Stimulated activated CD8-positive, alpha-beta memory T cell treated with anti-CD3 and anti-CD28 coated beads, Interleukin-7, amount 100 ng/mL, for 48 hours (primary cell): ENCODE measurements at places on chromosomes 5 and 9.
A peak's percentile ranks its signal among the peaks of the same experiment; 100 is the strongest.

DNA sequence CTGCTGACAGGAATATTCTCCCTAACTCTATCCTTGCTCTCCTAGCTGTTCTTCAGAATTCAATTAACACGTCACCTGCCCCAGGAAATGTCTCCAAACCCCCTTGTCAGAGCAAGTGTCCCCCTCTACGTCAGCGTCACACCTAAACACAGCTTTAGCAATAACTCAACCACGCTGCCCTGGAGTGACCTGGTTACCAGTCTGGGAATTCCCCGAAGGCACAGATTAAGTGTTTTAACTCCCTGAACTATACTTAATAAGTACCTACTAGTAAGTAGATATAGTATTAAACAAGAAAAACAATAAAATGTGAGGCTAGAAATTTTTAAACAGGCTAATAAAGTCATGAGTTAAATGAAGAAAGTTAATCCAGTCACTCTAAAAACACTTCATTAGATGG, 78.4 kb downstream of the FANCC start:
- no peak for DNase-seq

GRCh38 chr9:126536841-126537465, 76.8 kb upstream of the LMX1B start:
- DNase-seq: no peak

GRCh38 chr9:96150324-96151227, 151.4 kb downstream of the HSD17B3 start:
- DNase-seq: peak; percentile 47

- no peak for DNase-seq
Measured at GRCh38 chr5:22249209-22249729, 603.9 kb downstream of the CDH12 start.

DNA sequence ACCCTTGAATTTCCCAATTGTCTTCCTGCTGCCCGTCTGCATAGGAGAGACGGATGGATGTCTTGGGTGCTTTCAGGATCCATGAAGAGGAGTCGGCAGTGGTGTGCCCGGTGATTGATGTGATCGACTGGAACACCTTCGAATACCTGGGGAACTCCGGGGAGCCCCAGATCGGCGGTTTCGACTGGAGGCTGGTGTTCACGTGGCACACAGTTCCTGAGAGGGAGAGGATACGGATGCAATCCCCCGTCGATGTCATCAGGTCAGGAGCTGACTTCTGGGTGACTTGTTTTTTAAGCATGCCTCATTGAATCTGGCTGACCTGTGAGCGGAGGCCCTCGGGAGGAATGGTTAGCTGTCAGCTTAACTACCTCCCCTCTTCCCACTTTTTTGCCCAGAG, 24.2 kb downstream of the GALNT12 start:
- DNase-seq: no peak

DNA sequence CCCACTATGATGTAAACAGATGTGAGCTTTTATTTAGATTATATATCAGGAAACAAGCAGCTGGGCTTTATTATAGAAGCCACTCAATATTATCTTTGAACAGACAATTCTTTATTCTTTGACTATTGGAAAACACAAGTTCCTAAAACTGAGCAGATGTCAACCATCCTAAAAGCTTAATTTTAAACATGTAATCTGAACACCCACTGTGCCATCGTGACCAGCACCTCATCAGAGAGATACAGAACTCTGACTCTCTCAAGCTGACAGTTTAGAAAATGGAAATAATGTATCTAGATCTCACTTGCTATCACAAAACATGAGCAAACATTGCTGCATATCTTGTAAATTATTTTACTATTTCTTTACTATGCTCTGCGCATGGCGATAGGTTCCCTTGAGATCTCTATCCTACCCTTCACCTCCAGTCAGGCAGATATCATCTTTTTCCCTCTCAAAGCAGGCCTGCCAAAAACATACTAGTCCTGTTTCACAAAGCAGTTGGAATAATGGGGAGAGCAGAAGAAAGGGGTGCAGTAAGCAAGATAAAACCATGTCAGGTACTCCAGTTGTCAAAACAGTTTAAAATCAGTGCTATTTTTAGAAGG, 151.0 kb downstream of the KIAA0825 start:
- no peak for DNase-seq

DNA sequence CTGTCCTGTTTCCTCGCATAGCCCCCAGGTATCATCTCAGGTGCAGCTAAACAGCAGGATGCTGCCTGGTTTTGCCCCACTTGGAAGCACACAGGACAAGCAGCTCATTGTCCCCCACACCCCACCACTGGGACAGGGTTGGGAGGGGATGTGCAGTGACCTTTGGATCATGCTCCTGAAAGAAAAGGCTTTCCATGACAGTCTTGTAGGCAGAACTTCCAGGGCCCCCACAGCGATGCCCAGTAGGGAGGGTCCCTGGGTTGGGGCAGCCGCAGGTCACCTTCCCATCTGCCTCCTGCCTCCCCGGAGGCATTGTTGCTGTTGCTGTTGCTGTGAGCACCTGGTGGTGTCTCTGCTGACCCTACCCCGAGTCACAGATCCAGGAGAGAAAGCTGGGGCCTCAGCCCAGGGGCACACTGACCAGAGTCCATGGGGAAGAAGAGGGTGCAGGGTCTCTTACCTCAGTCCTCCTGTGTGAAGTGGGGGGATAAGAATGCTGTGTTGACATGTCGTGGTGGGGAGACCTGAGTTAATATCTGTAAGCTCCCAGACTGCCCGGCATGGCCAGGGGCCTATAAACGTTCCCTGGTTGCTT, 8.5 kb downstream of the CEP72 start:
- no peak for DNase-seq

- DNase-seq: peak; percentile 93
Measured at GRCh38 chr5:181191526-181192336, 13.3 kb downstream of the TRIM7 start.

- DNase-seq: no peak
Measured at GRCh38 chr9:128061275-128061960, 5.7 kb downstream of the NAIF1 start.

- no peak for DNase-seq
Measured at GRCh38 chr5:162091336-162091735, 23.8 kb downstream of the GABRG2 start.

DNA sequence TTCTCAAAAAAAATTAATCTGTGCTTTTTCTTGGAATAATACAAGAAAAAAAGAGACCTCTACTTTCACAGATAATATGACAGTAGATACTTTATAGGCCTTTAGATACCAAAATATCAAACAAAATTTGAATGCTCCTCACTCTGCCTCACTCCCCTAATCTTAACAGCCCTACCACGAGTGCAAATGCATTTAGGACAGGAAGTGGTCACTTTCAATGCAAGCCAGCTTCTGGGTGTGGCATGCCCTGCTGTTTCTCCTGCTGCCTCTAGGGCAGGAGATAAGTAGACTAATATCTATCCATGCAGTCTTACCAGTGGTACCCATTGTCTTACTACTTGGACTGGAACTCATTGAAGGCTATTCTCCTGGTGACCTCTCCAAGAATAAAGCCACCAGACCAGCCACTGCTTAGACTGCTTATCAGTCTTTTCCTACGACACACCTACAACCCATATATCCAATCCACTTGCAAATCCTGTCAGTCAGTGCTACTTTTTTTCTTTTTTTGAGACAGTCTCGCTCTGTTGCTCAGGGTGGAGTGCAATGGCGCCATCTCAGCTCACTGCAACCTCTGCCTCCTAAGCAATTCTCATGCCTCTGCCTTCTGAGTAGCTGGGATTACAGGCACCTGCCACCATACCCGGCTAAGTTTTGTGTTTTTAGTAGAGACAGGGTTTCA, 23.0 kb downstream of the FRRS1L start:
- no peak for DNase-seq

DNA sequence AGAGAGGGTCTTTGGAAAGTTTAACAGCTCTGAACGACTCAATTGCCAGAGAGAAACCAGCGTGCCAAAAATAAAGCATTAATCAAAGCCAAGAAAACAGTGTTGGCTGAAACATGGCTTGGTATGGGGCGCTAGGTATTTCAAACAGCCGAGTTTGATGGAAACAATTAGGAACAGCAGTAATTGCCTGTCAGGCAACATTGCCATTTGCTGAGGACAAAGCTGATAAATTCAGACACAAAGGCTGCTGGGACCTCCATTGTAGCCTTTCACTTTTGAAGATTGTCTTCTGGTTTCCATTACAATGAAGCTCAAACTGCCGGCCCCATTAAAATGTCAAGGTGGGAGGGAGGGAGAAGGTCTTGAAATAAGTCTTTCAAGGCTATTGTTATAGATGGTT, 125.4 kb upstream of the SPDL1 start:
- no peak for DNase-seq

DNA sequence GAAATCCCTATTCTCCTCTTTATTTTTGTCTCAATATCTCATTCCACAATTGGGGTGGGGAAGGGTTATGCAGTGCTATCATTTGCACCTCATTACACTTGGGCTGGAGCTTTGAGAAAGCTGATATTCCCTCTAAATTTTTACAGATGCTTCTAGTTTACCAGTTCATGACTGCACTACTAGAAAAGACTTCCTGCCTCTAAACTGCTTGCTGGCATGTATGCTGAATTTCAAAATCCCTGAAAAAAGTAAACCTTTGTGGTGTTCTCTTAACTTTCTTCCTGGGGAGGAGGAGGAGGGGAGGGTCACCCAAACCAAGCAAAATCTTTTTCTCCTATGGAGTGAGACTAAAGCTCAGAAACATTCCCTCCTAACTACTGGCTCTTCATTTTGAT, 45.1 kb downstream of the BNC2 start:
- DNase-seq: no peak

DNA sequence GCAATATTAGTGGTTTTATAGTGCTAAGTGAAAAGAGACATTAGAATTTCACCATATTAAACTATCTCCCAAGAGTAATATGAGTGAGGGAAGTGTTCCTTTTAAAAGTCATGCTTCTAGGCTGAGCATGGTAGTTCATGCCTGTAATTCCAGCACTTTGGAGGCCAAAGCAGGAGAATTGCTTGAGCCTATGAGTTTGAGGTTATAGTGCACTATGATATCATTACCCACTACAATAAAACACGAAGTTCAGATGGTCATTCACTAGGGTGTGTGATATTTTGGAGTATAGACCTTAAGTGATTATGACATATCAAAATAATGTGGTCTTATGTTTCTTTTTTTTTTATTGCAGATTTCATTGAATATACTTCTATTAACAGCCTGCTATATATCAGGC, 6.7 kb downstream of the KIF2A start:
- no peak for DNase-seq

- no peak for DNase-seq
Measured at GRCh38 chr5:68449380-68449779, 233.8 kb downstream of the PIK3R1 start.

GRCh38 chr5:92401492-92401891, 1018.4 kb upstream of the ARRDC3 start:
- DNase-seq: no peak

- no peak for DNase-seq
Measured at GRCh38 chr5:95060098-95060497, 224.8 kb downstream of the MCTP1 start.

GRCh38 chr5:78803353-78803752, 154.8 kb upstream of the LHFPL2 start:
- DNase-seq: no peak

GRCh38 chr5:38265546-38266179, 7.3 kb downstream of the EGFLAM start:
- no peak for DNase-seq

GRCh38 chr5:94313188-94313587, 305.2 kb downstream of the KIAA0825 start:
- DNase-seq: no peak

GRCh38 chr5:131279204-131279603, 15.4 kb downstream of the CDC42SE2 start:
- DNase-seq: no peak

DNA sequence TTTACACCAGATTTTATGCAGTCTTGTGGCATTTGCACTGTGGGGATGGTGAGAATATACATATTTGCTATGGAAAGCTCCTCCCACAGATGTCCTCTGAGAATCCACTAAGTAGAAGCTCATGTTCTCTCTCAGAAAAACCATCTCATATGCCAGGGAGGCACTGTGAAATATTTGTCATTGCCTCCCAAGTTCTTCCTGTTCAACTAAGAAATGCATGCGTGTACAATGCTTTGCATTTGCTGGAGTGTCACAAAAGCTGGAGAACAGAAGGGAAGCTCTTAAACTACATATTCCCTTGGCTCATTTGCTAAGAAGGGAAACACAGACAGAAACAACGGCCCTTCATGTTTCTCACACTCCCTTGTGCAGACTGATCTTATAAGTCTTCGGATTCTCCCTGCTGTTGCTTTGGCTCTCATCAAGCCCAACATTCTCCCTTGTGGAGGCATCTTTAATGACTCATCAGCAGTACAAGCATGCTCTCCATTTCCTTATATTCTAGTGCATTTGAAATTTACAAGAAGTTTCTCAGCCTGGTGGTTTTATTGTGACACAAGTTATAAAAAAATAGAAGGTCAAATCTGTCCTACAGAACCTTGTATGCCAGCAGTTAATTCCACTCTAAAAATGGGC, 220.6 kb downstream of the TRIM36 start:
- no peak for DNase-seq

DNA sequence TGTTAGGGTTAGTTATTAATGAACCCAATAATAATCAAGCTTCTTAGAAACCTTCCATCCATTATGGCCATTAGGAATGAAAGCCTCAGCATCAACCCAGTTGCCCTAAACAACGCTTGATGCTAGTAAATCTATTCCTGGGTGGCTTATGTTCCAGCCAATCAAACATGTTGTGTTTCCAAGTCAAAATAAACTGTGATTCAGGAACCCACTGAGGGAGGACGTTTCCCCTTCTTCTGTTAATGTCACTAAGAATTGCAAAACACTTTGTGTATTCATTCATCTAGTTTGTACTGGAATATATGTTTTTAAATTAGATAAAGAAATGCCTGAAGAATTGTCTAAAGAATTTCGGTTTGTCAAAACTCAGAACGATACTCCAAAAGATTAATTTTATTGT, 142.5 kb upstream of the MSX2 start:
- DNase-seq: no peak

- DNase-seq: no peak
Measured at GRCh38 chr9:83544002-83544698, 5.9 kb upstream of the FRMD3 start.

GRCh38 chr5:171999877-172000276, 6.6 kb downstream of the FBXW11 start:
- DNase-seq: no peak

GRCh38 chr5:167578977-167579692, 712.3 kb upstream of the WWC1 start:
- no peak for DNase-seq

DNA sequence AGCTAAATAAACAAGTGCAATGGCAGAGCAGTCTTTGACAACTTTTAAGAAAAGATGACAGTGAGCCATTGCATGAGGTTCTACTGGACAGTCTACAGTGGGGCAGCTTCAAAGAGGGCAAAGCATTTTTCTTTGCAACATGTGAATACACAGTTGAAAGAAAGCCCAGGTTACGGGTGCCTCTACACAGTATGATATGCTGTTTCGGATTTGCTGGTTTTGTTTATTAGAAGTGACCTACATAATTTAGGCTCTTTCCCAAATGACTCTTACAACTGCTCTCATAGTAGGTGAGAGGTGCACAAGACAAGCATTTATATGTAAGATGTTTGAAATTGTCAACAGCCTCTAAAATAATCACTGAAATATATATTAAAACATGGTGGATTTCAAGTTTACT, 62.4 kb downstream of the MEF2C start:
- no peak for DNase-seq
